ENCODE measurements at places on chromosomes 7 and 10.

GRCh38 chr7:29126804-29127203 lies 19.5 kb downstream of the CPVL start:
- no peak for DNase-seq

DNA sequence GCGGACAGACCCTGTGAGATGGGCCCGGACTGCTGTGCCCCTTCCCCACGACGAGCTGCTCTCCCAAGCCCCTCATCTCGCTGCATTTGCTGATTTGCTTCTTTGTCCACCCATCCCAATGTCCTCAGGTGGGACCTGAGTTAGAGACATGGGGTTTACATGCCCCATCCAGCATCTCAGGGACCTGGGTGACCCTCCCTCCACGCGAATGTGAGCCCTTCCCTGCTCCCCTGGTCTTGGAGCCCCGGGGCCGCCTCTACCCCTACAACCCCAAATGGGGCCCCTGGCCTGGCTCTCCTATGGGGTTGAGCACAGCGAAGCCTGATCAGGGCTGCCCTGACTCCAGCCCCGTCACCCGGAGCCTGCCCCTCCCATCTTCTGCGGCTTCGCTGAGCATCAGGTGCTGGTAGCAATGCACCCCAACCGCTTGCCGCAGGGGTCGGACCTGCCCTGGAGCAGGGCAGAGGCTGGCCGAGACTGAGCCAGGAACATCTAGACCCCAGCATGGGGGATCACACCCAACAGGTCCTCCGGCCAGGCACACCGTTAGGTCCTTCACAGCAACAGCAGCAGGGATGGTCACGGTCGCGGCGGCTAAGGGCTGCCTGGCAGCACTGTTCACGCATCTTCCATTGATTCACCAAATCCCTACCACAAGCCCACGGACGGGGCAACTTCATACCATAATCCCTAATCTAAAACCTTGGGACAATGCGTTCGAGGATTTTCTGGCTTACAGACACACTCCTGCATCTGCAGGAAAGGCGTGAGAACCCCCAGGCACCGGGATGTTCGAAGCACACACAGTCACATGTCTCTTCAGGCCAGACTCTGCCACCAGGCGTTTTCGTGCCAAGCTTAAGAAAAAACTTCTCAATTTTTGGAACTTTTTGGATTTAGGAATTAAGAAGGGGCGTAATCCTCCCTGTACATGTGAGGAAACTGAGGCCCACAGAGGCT lies 15.5 kb downstream of the WDR86 start:
- DNase-seq = no peak

DNA sequence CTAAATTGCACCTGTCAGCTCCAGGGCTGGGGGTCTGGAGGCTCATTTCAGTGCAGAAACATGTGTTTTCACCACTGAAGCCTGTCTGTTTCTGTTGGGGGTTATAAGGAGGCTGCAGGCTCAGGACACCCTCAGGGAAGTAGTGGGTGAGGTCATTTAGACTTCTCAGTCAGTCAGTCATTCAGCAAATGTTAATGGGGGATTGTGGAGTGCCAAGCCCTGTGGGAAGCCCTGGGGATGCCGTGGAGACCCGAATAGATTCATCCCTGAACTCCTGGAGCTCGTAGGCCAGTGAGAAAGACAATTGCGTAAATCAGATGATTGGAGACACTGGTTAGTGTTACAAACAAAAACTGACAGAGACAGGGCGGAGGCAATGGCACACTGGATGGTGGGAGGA lies 19.2 kb downstream of the LHPP start:
- no peak for DNase-seq

GRCh38 chr7:24921362-24921679 lies 58.7 kb downstream of the OSBPL3 start:
- DNase-seq = no peak

DNA sequence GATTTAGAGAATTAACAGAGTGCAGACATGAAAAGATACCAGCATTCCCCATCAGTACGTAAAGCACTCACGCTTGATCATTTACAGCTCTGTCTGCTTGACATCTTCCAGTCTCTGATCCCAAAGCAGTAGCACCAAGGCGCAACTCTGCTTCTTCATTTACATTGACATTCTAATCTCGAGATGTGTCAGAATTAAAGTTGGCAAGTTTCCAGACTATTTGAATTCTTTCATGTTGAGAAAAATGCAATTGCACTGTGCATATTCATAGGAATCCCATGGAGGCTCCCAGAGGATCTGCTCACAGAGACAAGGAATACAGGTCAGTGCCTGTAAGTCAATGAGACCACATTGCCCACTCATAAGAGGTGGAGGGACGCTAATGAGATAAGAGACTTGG lies 183.9 kb downstream of the LRRN3 start:
- no peak for DNase-seq

Measured in stimulated activated CD4-positive, alpha-beta T cell treated with anti-CD3 and anti-CD28 coated beads, Interleukin-15, amount 100 ng/mL, for 24 hours (primary cell).